Uterus (tissue), 4 donors: ENCODE measurements at places on chromosomes 6 and 20. TPM values are rescaled to one million over a fixed set of nuclear protein-coding genes. Genes with fewer than 3 reads are reported as not detected.

DNA sequence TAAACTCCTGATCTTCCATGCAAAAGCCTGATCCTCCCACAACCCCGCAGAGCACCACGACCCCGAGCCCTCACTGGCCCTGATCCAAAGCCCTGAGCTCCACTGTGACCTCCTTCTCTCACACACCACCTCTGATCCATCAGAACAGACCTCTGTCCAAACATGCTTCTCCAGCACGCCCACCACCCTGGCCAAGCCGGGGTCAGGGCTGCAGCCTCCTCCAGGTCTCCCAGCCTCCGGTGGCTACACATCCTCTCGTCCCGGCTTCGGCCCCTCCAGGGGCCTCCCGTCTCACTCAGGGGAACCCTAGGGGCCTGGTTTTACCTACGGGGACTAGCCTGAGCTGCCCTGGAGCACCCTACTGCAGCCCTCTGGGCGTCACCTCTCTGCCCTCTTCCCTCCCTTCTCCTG, 49.1 kb downstream of the FOXF2 start:
- H3K4me3 ChIP-seq = no peak overlapping the region
- peaks cover 7% of the 10 kb centered on the region for H3K27me3 ChIP-seq
- DNase-seq = no peak
- H3K36me3 ChIP-seq = no peaks in the 10 kb centered on the region
- no peaks in the 10 kb centered on the region for H3K4me1 ChIP-seq

SLC16A10 gene
- under 0.01 TPM for total RNA-seq

DNA sequence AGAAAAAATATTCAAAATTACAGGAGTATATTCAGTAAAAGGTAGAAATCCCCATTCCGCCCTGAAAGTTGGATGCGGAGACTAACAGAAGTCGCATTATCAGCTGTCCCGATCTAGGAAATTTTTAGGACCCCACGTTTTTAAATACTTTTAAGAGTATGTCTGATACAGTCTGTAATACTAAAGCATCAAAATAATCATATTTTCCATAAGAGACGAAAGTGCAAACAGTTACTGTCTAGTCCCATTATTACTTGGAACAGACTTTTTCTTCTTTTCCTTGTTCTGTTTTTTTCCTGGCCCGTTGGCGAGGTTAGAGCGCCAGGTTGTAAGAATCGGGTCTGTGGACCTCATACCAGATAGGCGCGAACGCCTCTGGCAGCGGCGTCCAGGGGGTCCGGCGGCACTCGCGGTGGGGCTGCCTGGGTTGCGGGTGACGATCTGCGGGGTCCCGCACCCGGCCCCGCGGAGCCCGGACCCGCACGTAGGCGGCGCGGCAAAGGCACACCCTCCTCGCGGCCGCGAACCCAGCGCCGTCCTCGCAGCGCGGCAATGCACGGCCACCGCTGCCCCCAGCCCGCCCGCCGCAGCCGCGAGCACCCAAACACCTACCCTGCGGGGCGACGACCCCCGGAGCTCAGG, 460 bp downstream of the PLAGL1 start:
- no peaks in the 10 kb centered on the region for H3K36me3 ChIP-seq
- peak overlapping the region; percentile 27 for H3K4me3 ChIP-seq
- peak overlapping the region; percentile 82 for H3K27ac ChIP-seq
- no peak for DNase-seq
- no peaks in the 10 kb centered on the region for H3K27me3 ChIP-seq

CLPSL1 gene
- total RNA-seq = not detected

FNDC1 gene
- total RNA-seq = 28.1 TPM

GRCh38 chr6:35581633-35582032, 68.9 kb upstream of the TULP1 start:
- H3K4me1 ChIP-seq = no peaks in the 10 kb centered on the region
- no peak overlapping the region for H3K4me3 ChIP-seq
- no peaks in the 10 kb centered on the region for H3K36me3 ChIP-seq

DNA sequence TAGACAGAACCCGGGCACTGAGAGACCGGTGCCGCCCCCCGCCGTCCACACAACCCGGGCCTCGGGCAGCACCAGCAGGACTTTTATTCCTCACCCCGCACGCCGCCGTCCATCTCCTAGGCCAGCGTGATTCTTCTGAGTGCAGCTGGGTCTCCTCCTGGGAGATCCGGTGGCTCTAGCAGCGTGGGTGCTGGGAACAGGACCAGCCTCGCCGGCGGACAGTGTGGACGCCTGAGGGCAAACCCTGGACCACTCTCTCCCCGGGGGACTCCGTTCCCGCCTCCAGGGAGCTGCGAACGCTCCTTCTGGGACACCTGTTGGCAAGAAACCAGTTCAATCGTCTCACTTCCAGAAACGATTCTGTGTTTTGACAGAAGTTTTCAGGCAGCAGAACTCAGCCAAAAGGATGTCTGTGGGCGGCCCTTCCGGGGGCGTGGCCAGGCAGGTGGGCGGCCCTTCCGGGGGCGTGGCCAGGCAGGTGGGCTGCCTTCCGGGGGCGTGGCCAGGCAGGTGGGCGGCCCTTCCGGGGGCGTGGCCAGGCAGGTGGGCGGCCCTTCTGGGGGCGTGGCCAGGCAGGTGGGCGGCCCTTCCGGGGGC, 130.7 kb downstream of the DLL1 start:
- H3K36me3 ChIP-seq = no peaks in the 10 kb centered on the region
- H3K27me3 ChIP-seq = no peaks in the 10 kb centered on the region
- no peak for DNase-seq
- H3K27ac ChIP-seq = no peak overlapping the region
- no peak overlapping the region for H3K4me3 ChIP-seq

GRCh38 chr6:105345506-105345905, 57.4 kb downstream of the PREP start:
- no peak overlapping the region for H3K4me3 ChIP-seq
- no peaks in the 10 kb centered on the region for H3K4me1 ChIP-seq
- H3K36me3 ChIP-seq = no peaks in the 10 kb centered on the region
- no peak for DNase-seq
- no peaks in the 10 kb centered on the region for H3K27me3 ChIP-seq

DNA sequence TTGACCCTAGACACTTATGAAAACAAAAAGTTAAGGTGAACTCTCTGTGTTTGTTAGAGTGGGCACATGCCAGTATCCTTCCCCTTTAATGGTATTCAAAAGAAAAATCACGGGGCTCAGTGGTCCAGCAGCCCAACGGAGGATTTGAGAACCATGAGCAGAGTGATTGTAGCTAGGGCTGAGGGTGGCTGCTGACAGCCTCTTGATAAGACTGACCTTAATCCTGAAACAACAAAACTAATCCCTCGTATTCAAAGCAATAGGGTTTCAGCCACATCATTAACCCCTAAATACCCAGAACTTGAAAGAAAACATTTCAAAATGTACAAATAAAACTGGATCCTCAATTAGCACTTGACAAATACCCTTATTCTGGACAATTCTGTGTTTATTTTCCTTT, 95.1 kb downstream of the SNAP25 start:
- H3K4me3 ChIP-seq = no peak overlapping the region
- no peaks in the 10 kb centered on the region for H3K4me1 ChIP-seq
- H3K27me3 ChIP-seq = no peaks in the 10 kb centered on the region
- no peaks in the 10 kb centered on the region for H3K36me3 ChIP-seq

DNA sequence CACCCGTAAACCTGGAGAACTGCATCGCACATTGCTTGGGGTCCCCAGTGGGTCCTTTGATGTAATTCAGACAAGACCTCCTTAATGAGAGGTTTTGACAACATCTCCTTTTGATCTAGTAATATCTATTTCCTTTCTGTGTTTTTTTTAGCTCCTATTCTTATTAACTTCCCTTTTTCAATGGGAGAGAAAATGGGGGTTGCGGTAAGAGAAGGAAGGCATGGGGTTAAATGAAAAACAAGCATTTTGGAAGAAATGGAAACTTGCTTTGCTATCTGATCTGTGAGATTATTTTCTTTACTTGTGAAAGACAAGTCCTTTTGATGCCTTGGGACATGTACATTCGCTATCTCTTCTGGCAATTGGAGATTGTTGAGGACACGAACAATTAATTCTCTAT, 418.6 kb upstream of the MAN1A1 start:
- H3K4me3 ChIP-seq = no peak overlapping the region
- H3K27me3 ChIP-seq = no peaks in the 10 kb centered on the region
- no peak overlapping the region for H3K27ac ChIP-seq
- no peaks in the 10 kb centered on the region for H3K4me1 ChIP-seq
- H3K36me3 ChIP-seq = no peaks in the 10 kb centered on the region

DNA sequence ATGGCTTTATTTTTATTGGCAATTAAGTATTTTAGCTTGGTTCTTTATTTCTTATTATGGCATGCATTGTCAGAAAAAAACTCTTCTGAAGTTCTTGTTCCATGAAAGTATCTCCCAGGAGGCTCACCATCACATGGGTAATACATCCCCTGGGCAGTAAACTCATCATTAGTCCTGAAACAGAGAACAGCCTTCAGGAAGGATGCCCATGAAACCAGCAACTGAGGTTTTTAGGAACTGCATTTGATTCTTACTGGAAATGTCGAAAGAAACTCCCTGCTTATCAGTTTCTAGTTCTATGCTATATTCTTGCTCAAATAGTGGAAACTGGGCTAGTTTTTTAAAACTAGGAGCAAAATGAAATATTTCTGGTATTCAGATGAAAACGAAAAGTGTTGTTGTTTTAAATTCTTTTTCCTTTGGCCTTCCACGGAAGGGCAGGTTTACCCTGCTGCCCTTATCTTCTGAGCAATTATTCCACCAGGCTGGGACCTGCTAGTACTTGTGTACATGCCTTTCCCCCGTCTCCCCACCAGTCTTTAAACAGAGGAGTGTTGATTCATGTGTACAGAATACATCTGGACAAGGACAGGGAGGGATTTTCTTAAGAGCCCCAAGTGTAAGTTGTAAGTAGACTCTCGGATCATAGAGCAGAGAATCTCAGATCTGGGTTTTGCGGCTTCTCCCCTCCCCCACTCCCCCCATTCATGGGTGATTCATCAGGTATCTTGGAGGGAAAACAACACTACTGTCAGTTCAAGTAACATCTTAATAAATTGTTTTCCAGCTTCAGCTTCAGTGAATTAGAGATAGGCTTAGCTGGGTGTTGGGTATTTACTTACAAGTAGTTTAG, 81.5 kb downstream of the RTN4IP1 start:
- H3K27me3 ChIP-seq = no peaks in the 10 kb centered on the region
- no peak for DNase-seq
- H3K36me3 ChIP-seq = no peaks in the 10 kb centered on the region
- H3K4me1 ChIP-seq = no peaks in the 10 kb centered on the region
- H3K4me3 ChIP-seq = no peak overlapping the region

- no peaks in the 10 kb centered on the region for H3K4me1 ChIP-seq
- no peaks in the 10 kb centered on the region for H3K27me3 ChIP-seq
- no peak overlapping the region for H3K27ac ChIP-seq
Observed at GRCh38 chr6:145977881-145978280, 13.7 kb upstream of the SHPRH start.

GRCh38 chr20:24954151-24954550, 5.1 kb downstream of the CST7 start:
- no peaks in the 10 kb centered on the region for H3K36me3 ChIP-seq
- H3K4me3 ChIP-seq = no peak overlapping the region
- no peak overlapping the region for H3K27ac ChIP-seq
- H3K4me1 ChIP-seq = no peaks in the 10 kb centered on the region
- no peak for DNase-seq

GRCh38 chr6:37954791-37955190, 135.3 kb downstream of the ZFAND3 start:
- H3K4me1 ChIP-seq = no peaks in the 10 kb centered on the region
- no peaks in the 10 kb centered on the region for H3K27me3 ChIP-seq
- no peak overlapping the region for H3K4me3 ChIP-seq
- no peaks in the 10 kb centered on the region for H3K36me3 ChIP-seq

DNA sequence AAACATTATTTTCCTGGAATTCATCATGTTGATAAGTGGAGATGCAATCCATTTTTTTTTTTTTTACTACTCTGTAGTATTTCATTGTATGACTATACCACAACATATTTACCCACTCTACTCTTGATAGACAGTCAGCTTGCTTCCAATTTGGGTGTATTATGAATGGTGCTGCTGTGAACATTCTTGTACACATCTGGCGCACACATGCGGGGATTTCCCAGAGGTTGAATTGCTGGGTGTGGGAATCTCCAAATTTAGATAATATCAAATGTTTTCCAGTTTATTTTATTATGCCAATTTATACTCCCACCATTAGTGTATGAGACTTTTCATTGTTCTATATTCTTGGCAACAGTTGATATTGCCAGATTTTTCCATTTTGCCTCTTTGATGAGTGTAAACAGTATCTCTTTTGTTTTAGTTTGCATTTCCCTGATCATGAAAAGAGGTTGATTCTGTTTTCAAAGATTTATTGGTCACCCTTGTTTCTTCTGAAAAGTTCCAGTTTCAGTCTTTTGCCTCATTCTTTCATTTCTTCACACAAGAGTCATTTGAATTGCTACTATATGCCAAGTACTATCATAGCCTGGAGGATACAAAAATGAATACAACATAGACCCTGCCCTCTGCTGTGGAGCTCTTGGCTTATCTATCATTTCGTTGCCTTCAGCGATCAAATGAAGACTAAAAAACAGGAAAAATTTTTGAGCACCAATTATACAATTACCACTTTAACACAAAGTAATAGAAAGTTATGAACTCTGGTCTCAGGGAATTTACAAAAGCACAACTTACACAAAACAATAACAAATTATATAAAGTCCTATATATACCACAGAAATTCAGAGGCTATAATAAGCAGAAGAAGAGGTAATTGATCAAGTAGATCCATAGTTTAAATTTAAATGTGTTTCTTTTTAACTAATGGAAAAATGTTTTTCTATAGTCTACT, 17.1 kb upstream of the NCOA7 start:
- H3K4me1 ChIP-seq = no peaks in the 10 kb centered on the region
- no peak overlapping the region for H3K27ac ChIP-seq
- no peak overlapping the region for H3K4me3 ChIP-seq
- no peaks in the 10 kb centered on the region for H3K36me3 ChIP-seq
- no peak for DNase-seq
- H3K27me3 ChIP-seq = no peaks in the 10 kb centered on the region

CLVS2 gene
- 0.14 TPM for total RNA-seq

DNA sequence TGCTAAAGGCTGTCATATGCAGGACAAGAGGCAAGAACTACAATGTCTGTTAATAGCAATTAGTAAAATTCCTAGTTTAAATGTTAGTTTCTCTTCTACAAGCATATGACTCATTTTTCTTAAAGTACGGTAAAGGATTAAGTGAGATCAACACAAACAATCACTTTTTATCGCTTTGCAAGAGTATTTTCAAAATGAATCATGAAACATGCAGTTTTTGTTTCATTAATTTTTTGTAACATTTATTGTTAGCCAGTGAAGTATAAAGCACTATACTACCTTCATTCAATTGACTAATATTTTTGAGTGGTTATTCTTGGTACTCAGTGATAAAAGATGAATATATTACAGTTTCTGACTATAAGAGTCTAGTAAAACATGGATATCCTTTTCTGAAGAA, 138.6 kb downstream of the AHI1 start:
- H3K4me1 ChIP-seq = no peaks in the 10 kb centered on the region
- no peaks in the 10 kb centered on the region for H3K36me3 ChIP-seq
- no peaks in the 10 kb centered on the region for H3K27me3 ChIP-seq
- DNase-seq = no peak

GRCh38 chr6:24391756-24392405, 10.9 kb upstream of the MRS2 start:
- DNase-seq = no peak
- H3K27me3 ChIP-seq = no peaks in the 10 kb centered on the region
- H3K4me1 ChIP-seq = no peaks in the 10 kb centered on the region
- no peak overlapping the region for H3K27ac ChIP-seq
- H3K4me3 ChIP-seq = no peak overlapping the region

TFAP2A gene
- 0.21 TPM for total RNA-seq

GRCh38 chr6:72246926-72247325, 360.6 kb downstream of the RIMS1 start:
- no peak for DNase-seq
- H3K4me3 ChIP-seq = no peak overlapping the region
- no peaks in the 10 kb centered on the region for H3K27me3 ChIP-seq
- no peaks in the 10 kb centered on the region for H3K4me1 ChIP-seq
- no peaks in the 10 kb centered on the region for H3K36me3 ChIP-seq

DEFB132 gene
- not detected for total RNA-seq

- no peaks in the 10 kb centered on the region for H3K36me3 ChIP-seq
- H3K4me1 ChIP-seq = no peaks in the 10 kb centered on the region
- H3K27ac ChIP-seq = peak overlapping the region; percentile 89
- no peak overlapping the region for H3K4me3 ChIP-seq
Observed at GRCh38 chr20:56828402-56828801, 199.3 kb downstream of the TFAP2C start.
